ENCODE measurements at places on chromosomes 7 and 10.

GRCh38 chr10:30432622-30433305 lies 1.2 kb upstream of the MAP3K8 start:
- no peak for DNase-seq

- no peak for DNase-seq
Measured at GRCh38 chr10:32160864-32161263, 104.6 kb upstream of the KIF5B start.

DNA sequence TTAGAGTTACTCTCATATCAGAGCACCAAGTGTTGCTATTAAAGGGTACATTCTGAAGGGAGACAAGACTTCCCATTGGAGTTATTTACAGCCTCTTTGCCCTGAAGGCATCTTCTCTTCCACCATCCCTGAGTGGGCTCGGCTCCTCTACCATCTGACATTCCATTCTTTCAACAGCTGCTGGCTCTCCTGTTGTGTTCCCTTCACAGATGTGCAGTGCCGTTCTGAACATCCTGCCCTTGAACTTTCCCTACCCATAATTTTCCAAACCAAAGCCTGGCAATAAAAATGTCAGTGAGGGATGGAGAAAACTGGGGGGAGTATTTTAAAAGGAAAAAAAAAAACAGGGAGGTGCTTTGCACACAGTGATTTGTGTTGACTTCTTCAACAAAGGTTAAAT lies 392.9 kb downstream of the KCNMA1 start:
- DNase-seq, result no peak

GRCh38 chr10:97685395-97685958 lies 1.6 kb downstream of the AVPI1 start:
- peak; percentile 58 for DNase-seq

DNA sequence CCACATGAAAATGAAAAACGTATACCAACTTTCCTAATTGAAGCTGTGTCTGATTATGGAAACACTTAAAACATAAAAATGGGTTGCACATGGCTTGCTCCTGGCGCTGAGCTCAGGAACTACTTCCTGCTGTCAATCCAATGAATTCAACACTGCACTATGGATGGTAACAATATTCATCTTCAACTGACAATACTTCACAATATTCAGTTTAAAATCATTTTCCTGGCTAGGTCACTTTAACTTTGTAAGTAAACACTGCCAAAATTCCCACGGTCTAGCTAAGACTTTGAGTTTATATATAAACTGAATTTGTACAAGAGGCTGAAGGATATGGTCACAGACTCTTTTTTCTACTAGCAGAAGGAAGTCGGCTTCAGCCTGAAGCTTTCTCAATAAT lies 556.9 kb downstream of the TNS3 start:
- no peak for DNase-seq

DNA sequence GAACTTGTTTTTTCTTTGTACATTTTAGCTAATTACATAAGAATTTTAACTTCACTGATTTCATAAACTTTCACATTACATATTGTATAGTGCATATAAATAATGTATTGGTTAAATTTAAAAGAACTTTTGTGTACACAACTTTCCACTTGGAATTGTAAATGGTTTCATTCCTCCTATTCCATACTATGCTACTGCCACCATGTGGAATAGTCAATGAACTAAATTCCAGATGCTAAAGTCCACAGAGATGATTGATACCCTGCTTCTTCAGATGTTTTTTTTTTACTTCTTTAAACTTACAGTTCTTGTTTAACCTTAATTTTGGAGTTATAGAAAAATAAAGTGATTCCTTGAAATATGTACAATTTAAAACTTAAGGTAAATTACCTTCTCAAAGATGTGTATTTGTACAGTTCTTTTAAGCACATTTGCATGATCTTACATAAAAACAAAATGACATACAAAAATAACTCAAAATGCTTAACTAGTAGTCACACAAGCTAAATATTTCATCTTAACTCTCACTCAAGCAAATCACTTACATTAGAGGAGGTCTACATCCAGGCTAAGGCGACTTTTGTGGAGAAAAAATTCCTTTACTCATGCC lies 247.6 kb upstream of the HGF start:
- no peak for DNase-seq

- no peak for DNase-seq
Measured at GRCh38 chr7:43118313-43118712, 5.9 kb downstream of the HECW1 start.

- DNase-seq, result no peak
Measured at GRCh38 chr7:129072479-129073011, 17.6 kb upstream of the TNPO3 start.

GRCh38 chr7:139838276-139838675 lies 9.2 kb downstream of the TBXAS1 start:
- DNase-seq, result no peak

DNA sequence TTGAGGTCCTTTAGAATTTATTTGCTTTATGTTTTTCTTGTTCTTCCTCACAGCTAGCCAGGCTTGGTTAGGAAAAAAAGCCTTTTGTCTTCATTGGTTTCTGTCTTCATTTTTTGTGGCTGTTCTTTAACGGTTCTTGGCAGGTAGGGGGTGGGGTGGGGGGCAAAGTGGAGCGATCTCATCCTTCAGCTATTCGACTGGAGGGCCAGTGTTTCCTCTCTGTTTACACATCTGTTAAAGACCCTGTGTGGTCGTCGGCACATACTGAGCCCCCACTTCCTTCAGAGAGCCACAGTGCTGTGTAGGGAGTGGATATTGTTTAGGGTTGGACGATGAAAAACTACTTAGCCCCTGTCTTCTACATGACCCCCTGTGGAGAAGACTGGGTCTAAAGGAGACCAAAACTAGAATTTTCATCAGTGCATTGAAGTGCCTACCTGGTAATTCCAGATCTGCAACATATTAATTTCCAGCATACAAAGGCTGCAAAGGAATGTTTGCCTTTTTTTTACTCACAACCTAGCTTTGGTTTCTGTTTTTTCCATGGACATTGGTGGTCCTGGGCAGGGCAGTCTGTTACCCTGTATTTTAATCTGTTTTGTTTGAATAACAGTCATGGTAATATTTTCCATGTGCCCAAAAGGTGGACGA lies 29.0 kb downstream of the PRPF18 start:
- DNase-seq, result no peak

- DNase-seq, result no peak
Measured at GRCh38 chr10:89431977-89432376, 17.6 kb downstream of the IFIT5 start.

Data from cardiac septum (tissue), 1 donor.